ENCODE measurements at places on chromosomes 1 and 21. TPM values are rescaled to one million over a fixed set of nuclear protein-coding genes. Genes with fewer than 3 reads are reported as not detected.
A peak's percentile ranks its signal among the peaks of the same experiment; 100 is the strongest.

DNA sequence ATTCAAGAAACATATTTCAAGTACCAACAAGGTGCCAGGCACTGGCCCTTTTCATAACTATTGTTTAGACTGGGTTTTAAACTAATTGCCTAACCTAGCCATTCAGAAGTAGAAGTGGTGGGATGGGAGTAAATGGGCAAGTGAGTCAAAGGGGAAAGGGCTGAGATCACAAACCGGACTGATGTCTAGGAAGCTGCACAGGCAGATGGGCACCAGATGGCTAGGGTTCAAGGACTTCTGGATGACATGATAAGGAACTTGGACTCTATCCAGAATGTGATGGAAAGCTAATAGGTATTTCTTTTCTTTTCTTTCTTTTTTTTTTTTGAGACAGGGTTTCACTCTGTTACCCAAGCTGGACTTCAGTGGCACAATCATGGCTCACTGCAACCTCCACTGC, 46.6 kb downstream of the LYST start:
- no peaks in the 10 kb centered on the region for H3K36me3 ChIP-seq
- no peak for DNase-seq
- no peak overlapping the region for H3K4me3 ChIP-seq
- no peaks in the 10 kb centered on the region for H3K4me1 ChIP-seq
- H3K27me3 ChIP-seq = no peaks in the 10 kb centered on the region

- no peaks in the 10 kb centered on the region for H3K27me3 ChIP-seq
- no peaks in the 10 kb centered on the region for H3K36me3 ChIP-seq
- DNase-seq = no peak
- H3K27ac ChIP-seq = no peak overlapping the region
- H3K4me1 ChIP-seq = no peaks in the 10 kb centered on the region
Observed at GRCh38 chr1:197843401-197843800, 59.0 kb upstream of the C1orf53 start.

- peaks cover 20% of the 10 kb centered on the region for H3K4me1 ChIP-seq
- H3K27ac ChIP-seq = peak overlapping the region; percentile 56
- DNase-seq = peak; percentile 46
- H3K36me3 ChIP-seq = no peaks in the 10 kb centered on the region
- H3K4me3 ChIP-seq = no peak overlapping the region
Observed at GRCh38 chr1:168466714-168467131, 77.1 kb downstream of the XCL2 start.

The PTGER3 gene
- polyA plus RNA-seq = 0.19 TPM

The RNU1-1 gene
- polyA plus RNA-seq = not detected

DNA sequence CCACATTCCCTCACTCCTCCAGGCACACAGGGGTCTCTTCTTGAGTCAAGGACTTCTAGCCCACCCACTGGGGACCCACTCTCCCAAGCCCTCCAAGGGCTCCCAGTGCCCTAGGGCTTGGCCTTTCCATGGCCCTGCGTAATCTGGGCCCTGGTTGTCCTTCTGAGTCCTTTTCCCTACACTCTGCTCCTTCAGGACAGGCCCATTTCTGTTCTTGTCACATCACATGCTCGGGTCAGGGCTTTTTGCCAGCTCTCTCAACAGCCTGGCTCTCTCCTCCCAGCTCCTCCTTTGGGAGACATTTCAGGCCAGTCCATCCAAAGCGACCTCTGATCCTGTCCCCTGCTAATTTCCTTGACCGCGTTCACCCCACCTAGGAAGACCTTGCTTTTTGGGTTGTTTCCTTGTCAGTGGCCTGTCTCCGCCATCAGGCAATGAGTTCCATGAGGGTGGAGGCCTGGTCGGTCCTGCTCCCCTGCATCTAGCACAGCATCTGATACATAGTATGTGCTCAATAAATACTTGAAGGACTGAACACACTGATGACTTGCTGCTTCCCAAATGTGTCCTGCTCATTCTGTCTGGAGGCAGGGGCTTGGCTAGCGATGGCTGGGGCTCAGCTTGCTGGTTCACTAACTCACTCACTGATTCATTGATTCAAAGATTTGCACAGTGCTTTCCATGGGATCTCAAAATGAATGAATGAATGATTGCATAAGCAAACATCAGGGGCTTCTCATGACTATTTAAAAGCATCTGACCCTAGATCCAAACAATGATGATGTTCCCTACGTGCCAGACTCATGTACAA, 44.8 kb downstream of the DHRS3 start:
- H3K27me3 ChIP-seq = no peaks in the 10 kb centered on the region
- peaks cover 39% of the 10 kb centered on the region for H3K36me3 ChIP-seq
- no peaks in the 10 kb centered on the region for H3K4me1 ChIP-seq
- no peak overlapping the region for H3K27ac ChIP-seq
- no peak for DNase-seq
- no peak overlapping the region for H3K4me3 ChIP-seq

DNA sequence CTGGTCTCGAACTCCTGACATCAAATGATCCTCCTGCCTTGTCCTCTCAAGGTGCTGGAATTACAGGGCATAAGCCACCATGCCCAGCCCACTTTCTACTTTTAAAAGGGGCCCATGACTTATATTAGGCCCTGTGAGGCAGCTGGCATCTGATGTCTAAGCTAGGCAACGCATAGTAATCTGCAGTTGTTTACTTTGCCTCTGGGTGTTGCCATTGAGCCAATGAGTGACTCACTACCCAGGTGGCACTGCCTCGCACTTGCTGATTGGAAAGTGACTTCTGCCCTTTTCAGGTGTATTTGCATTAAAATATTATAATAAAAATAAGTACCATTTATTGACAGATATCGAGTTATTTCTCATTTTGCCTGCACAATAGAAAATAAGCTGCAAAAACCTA, 84.9 kb downstream of the KIF14 start:
- DNase-seq = no peak
- H3K36me3 ChIP-seq = no peaks in the 10 kb centered on the region
- H3K4me1 ChIP-seq = no peaks in the 10 kb centered on the region
- H3K4me3 ChIP-seq = no peak overlapping the region
- H3K27me3 ChIP-seq = no peaks in the 10 kb centered on the region
- no peak overlapping the region for H3K27ac ChIP-seq

The HHAT gene
- 4.5 TPM for polyA plus RNA-seq

The CASQ2 gene
- 396 TPM for polyA plus RNA-seq

DNA sequence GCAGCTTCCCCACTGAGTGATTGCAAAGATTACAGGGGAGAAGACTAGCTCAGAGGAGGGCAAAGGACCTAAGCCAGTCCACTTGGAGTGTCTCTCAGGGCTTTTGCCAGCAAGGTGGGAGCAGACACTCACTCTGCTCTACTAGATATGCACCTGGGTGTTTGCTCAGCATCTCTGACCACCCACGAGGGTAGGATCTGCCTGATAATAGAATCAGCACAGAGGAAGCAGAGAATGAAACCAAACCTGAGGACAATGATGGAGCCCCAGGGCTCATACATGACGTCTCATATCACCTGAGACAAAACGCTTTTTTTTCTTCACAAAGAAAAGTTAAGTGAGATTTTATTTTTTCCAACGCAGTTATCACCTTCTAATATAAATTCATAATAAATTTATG, 79.4 kb downstream of the RRAGC start:
- no peak for DNase-seq
- peaks cover 4% of the 10 kb centered on the region for H3K4me1 ChIP-seq
- H3K36me3 ChIP-seq = no peaks in the 10 kb centered on the region

- peaks cover 63% of the 10 kb centered on the region for H3K36me3 ChIP-seq
- peak overlapping the region; percentile 21 for H3K27ac ChIP-seq
- H3K4me3 ChIP-seq = no peak overlapping the region
- no peaks in the 10 kb centered on the region for H3K4me1 ChIP-seq
- H3K27me3 ChIP-seq = no peaks in the 10 kb centered on the region
Observed at GRCh38 chr1:26743426-26744059, 44.2 kb upstream of the PIGV start.

Measured in muscle of leg (tissue), 16 donors.